ENCODE measurements at places on chromosomes 6 and 20.

DNA sequence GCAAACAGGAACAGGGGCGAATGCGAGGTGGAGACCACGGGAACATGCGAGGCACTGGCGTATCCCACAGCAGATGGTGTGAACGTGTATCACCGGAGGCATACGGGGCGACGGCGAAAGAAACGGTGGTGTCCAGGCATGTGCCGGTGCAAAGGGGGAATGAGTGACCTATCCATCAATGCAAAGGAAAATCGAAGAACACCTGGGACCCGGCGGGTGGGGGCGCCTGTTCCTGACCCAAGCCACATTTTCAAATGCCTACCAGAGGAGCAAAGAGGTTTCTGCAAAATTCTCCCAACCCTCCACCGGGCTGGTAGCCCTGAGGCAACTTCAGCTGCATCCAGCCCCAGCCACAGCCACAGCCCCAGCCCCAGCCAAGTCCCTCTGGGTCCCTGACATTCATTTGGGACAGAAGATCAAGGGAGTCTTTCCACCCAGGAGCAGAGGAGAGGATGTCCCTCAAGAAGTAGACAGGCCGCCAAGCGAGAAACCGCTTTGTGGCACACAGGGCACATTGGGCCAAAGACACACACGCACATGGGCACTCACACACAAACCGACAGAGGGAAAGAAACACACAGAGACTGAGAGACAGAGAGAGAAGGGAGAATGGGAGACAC is 164.0 kb upstream of the ZNF337 start:
- peak; percentile 57 for DNase-seq

DNA sequence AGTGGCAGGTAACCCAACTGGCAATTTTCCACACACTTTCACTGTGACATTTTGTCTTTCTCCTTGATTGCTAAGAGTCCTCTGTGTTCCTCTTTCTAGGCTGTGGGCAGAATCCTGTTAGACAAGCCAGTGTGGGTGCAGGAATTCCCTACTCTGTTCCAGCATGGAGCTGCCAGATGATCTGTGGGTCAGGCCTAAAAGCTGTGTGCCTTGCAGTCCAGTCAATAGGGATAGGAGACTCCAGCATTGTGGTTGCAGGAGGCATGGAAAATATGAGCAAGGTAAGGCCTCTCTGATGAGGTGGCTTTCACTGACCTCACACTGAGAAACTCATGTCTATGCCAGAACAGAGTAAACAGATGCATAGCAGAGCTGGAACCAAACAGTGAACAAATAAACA is 5.1 kb downstream of the ACAT2 start:
- no peak for DNase-seq

GRCh38 chr6:133251688-133252087 is 10.5 kb downstream of the EYA4 start:
- no peak for DNase-seq

- no peak for DNase-seq
These were observed 177.8 kb upstream of the TAB2 start for GRCh38 chr6:149139782-149140136.

DNA sequence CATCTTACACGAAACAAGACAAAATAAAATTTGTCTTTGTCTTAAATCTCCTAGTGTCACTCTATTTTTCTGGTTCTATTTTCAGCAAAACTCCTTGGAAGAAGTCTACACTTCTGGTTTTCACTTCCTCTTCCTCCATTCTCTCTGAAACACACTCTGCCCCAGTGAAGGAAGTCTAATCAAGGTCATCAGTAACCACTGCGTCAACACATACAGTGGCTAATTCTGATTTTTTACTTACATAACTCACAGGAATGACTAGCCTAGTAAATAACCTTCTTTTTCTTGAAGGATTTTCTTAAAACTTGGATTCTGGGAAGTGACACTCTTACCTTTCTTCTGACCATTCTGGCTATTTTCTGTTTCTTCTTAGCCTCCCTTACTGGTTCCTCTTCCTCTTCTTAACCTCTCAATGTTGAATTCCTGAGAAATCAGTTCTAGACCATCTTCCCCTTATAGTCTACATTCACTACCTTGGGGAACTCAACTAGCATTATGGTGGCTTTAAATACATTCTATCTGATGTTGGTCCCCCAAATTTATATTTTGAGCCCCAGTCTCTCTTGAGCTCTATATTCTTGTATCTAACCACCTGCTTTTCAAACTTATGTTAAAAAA is 37.5 kb downstream of the AIG1 start:
- no peak for DNase-seq

- no peak for DNase-seq
These were observed 94.2 kb downstream of the RREB1 start for GRCh38 chr6:7201732-7202541.

- DNase-seq: no peak
These were observed 15.4 kb downstream of the BPIFA2 start for GRCh38 chr20:33183312-33183711.

DNA sequence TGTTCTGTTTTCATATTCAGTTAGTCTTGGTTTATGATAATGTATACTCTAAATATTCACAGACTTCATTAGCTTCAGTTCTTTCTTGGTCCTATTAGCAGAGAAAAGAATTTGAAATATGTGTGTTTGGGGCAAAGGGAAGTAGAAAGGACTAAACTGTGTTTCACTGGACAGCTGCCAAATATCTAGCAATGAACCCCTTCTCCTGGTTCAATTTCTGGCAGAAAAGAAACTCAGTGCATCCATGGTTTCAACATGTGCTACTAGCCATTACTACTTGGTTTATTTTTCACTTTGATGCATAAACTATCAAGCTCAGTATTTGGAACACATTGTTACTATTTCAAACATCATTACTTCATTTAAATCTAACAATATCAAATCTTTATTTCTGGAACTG is 43.6 kb downstream of the FBXL4 start:
- DNase-seq: no peak

GRCh38 chr6:119533603-119534279 is 184.2 kb upstream of the MAN1A1 start:
- DNase-seq: no peak

- DNase-seq: no peak
These were observed 153.9 kb downstream of the MRPL14 start for GRCh38 chr6:43973357-43973756.

- DNase-seq: no peak
These were observed 163.0 kb downstream of the TBX18 start for GRCh38 chr6:84601366-84601765.

DNA sequence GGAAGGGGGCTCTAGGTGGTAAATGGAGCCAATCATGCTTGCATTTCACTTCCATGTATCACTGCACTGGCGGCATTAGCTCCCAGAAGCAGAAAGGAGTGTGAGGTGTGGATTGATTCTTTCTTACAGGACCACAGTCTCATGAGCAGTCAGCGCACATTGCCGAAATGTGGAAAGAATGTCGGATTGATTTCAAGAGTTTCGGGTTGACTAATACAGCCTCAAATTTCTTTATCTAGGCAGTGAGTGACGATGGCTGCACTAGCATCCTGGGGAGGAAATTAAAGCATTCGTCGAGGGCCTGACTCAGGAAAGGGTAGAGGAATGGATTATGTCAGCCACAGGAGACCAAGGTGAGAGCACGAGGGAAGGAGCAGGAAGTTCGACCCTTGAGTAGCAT is 222.8 kb upstream of the CDYL start:
- no peak for DNase-seq

GRCh38 chr6:156801712-156802111 is 24.5 kb downstream of the ARID1B start:
- DNase-seq: no peak

- no peak for DNase-seq
These were observed 1.7 kb downstream of the PRPH2 start for GRCh38 chr6:42720739-42721138.

DNA sequence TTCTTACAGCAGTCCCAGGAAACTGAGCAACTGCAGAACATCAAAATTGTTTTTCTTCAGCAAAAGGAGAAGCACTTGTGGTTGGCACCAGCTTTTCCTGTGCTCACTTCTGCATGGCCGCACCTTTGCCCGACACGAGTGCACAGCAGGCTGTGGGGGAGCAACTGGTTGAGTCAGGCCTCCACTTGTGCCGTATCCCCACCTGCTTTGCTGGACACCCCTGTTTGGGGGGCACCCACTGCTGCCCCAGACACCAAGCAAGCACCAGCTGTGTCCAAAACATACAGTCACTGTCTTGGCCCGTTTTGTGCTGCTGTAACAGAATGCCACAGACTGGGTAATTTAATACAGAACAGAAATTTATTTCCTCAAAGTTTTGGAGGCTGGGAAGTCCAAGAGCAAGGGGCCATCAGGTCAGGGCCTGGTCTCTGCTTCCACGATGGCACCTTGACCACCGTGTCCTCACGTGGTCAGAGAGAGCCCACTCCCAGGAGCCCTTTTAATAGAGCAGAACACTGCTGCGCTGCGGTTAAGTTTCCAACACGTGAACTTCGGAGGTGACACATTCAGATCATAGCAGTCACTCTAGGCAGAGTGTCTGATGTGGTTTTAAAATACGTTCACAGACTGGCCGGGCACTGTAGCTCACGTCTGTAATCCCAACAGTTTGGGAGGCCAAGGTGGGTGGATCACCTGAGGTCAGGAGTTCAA is 8.7 kb upstream of the GMEB2 start:
- DNase-seq: peak; percentile 82

DNA sequence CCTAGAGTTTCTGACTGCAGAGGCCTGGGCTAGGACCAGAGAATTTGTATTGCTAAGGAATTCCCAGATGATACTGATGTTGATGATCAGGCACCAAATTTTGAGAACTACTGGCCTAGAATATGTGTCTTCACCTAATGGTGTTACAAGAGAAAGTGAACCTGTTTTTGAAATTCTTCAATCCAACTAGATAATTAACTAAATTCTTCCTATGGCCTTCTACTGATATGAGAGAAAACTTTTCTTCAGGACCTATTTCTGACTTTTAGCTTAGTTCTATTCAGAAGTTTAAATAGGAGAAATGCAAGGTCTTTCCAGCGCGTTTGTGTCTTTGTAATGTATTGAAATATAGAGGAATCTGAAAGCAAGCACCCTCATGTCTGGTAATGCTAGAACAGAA is 7.3 kb downstream of the NKAIN2 start:
- DNase-seq: no peak

GRCh38 chr6:99130897-99131873 is 183.4 kb upstream of the FBXL4 start:
- DNase-seq: no peak

GRCh38 chr6:136923954-136924673 is 2.0 kb downstream of the SLC35D3 start:
- DNase-seq: no peak

DNA sequence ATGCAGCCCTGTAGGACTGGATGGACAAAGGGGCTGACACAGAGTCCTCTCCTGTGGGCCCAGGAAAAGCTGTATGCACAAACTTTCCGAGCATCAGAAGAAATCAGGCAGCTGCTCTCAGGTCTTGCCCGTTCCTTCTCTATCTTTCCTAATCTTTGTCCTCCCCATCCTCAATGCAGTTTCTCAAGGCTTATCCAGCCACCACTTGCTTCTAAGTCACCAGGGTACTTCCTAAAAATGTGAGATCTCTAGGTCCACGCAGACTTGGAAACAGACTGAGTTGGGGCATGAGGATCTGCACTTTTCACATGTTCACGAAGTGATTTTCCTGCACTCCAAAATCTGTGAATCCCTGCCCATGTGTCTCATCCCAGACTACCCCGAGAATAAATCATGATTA is 394.5 kb upstream of the SLC35B3 start:
- no peak for DNase-seq

- DNase-seq: no peak
These were observed 146.4 kb upstream of the STXBP5 start for GRCh38 chr6:147057705-147058342.

DNA sequence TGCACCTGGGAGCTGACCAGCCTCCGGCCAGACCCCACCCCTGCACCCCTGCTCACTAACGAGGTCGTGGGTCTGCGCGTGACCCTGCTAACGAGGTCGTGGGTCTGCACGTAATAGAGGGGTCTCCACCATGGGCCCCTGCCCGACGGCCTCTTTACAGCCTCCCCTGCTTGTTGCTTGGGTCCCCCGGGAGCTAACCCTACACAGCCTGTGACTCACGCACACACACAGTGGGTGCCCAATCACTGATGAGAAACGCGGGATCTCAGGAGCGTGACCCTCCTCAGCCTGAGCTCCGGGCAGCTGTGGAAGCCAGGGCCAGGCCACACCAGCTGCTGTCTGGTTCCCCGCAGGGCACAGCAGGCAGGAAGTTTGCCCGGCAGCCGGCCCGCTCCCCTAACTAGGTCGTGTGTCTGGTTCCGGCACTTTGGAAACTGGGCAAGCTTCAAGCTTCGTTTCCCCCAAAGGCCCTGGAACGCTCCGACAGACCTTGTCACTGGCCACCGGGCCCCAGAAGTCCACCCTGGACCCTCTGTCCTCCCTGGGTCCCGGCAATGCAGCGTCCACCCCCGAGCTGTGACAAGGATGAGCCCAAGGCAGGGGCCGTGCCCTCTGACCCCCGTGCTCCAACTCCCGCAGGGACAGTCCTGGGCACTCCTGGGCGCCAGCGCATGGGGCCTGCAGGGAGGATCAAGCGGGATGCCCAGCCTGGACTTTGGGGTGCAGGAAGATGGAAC is 767 bp downstream of the PTK6 start:
- no peak for DNase-seq

- no peak for DNase-seq
These were observed 8.5 kb upstream of the C6orf141 start for GRCh38 chr6:49541936-49542335.

DNA sequence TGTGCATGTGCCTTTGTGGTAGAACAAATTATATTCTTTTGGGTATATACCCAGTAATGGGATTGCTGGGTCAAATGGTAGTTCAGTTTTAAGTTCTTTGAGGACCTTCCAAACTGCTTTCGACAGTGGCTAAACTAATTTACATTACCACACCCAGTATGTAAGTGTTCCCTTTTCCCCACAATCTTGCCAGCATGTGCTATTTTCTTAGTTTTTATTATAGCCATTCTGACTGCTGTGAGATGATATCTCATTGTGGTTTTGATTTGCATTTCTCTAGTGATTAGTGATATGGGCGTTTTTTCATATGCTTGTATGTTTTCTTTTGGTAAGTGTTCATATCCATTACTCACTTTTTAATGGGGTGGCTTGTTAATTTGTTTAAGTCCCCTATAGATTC is 251.6 kb upstream of the DEFB112 start:
- DNase-seq: no peak

- DNase-seq: no peak
These were observed 40.8 kb upstream of the ATXN1 start for GRCh38 chr6:16802071-16802470.

DNA sequence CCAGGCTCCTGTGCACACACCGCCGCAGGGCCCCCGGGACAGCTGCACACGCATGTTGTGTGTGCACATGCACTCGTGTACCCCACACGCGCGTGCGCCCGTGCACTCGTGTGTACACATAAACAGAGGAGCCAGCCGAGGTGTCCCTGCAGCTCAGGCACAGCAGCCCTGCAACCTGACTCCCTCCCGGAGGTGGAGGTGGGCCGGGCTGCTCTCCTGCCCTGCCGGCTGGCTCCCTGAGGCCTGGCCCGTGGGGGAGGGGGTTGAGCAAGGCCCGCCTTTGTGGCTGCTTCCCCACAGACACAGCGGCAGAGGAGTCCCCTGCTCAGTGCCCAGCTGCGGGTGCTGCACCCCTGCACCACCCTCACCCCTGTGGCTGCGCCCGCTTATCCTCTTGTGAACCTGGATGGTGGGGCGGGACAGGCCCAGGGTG is 624 bp downstream of the RBBP8NL start:
- no peak for DNase-seq

DNA sequence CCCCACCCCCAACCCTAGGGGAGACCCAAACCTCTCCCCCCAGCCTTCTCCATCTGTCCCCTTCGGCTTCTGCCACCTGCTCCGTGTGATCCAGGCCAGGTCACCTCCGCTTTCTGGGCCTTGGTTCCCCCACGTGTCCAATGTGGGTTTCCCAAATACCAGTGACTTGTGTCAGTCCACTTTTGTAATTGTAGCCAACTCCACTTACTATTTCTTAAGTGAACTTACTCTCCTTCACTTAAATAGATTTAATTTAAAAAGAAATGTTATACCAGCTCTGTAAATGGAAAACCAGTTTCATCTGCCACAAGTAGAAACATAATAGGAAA is 10.0 kb upstream of the FAM110A start:
- no peak for DNase-seq
